NCI-H1930 (cell line): ENCODE measurements at places on chromosomes 13 and 19.

- no peak for DNase-seq
Measured at GRCh38 chr19:45395821-45396617, 8.8 kb downstream of the PPP1R13L start.

- DNase-seq = no peak
Measured at GRCh38 chr19:46958532-46958931, 61.1 kb upstream of the NPAS1 start.

- no peak for DNase-seq
Measured at GRCh38 chr19:19214892-19215291, 3.1 kb downstream of the NCAN start.

- no peak for DNase-seq
Measured at GRCh38 chr13:99119656-99120055, 81.0 kb upstream of the UBAC2 start.

DNA sequence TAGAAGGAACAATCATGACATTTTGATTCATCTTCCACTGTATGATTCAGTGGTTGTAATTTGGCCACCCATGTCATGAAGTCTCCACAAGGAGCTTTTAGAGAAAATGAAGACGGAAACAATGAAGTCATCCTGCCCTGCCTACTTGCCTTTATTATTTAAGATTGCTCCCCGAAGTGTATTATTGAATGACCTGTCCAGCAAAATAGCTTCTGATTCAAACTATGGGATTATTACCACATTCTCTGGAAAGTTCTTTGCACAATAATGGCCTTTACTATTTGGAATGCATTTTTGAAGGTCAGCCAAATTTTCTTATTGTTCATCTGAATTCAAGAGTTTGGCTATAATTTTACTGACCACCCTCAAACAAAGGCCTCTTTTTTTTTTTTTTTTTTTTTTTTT is 77.8 kb upstream of the RFC3 start:
- no peak for DNase-seq

- DNase-seq = no peak
Measured at GRCh38 chr13:62432906-62433305, 1017.3 kb upstream of the PCDH20 start.

GRCh38 chr13:58721273-58721672 is 1089.7 kb downstream of the PCDH17 start:
- DNase-seq = no peak

- no peak for DNase-seq
Measured at GRCh38 chr13:42673677-42674076, 99.7 kb downstream of the TNFSF11 start.

- no peak for DNase-seq
Measured at GRCh38 chr13:30006246-30006645, 155.8 kb upstream of the UBL3 start.

- no peak for DNase-seq
Measured at GRCh38 chr13:23652909-23653726, 82.9 kb downstream of the TNFRSF19 start.

DNA sequence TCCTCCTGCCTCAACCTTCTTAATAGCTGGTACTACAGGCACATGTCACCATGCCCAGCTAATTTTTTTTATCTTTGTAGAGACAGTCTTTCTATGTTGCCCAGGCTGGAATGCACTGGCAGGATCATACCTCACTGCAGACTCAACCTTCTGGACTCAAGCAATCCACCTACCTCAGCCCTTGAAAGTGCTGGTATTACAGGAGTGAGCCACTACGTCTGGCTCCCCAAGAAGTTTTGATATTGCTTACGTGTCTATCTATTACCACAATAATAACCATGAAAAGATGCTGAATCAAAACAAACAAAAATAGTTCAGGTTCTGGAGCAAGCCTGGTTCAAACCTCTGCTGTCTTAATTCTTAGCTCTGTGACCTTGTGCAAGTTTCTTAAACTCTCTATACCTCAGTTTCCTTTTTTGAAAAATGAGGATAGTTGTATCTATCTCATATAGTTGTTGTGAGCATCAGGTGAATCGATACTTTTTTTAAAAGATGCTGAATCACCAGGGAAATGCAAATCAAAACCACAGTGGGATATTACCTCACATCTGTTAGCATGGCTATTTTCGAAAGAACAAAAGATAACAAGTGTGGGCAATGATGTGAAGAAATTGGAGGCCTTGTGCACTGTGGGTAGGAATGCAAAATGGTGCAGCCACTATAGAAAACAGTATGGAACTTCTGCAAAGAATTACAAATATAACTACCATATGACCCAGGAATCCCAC is 19.0 kb upstream of the LEUTX start:
- no peak for DNase-seq

GRCh38 chr19:2391118-2391725 is 31.2 kb downstream of the TMPRSS9 start:
- no peak for DNase-seq

DNA sequence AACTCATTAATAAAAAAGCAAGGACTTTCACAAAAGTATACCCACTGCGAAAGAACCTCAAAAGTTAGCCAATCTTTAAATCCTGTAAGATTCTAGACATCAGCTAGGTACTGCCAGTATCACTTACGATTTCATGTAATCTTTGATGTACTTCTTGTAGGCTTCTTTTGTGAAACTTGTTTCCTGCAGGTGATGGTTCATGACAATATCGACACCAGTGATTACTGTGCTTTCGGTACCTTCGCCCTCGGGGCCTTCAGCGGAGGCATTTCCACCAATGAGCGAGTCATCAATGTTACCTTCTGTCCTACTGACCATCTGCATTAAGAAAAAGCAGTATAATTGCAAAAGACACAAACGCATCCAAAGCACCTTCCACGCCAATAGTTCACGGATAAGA is 1.1 kb downstream of the TPT1 start:
- no peak for DNase-seq

GRCh38 chr13:45796426-45797235 is 54.9 kb downstream of the SIAH3 start:
- DNase-seq = no peak

GRCh38 chr13:21639561-21639960 is 31.3 kb upstream of the FGF9 start:
- DNase-seq = no peak

DNA sequence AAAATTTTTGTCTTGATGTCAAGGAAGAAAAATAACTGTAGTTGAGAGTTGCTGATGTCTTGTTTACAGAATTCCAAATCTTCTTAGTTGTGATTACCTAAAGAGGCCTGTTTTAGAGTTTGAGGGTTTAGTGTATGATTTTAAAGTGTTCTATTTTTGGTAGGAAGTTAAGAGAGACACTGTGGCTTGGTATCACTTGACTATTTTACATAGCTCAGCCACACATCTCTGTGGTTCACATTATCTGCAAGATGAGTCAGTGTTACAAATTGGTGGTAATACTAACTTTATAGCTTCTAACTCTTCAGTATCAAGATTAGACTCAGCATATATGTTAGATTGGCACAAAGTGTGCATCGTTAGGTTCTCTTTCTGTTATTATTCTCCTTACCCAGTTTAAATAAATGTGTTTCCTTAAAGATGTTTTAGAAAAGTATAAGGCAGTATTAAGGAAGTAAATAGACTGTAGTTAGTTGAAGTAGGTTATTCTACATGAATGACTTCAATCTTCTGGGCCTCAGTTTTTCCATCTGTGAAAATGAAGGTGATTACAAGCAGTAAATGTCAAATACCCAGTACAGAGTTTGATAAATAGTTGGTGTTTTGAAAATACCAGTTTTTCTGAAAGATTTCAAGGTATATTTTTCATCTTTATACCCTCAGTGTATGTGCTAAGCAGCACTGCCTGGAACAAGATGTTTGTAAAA is 33.4 kb downstream of the COG6 start:
- no peak for DNase-seq

GRCh38 chr13:58300974-58301681 is 669.6 kb downstream of the PCDH17 start:
- DNase-seq = no peak

- no peak for DNase-seq
Measured at GRCh38 chr13:35979361-35979951, 151.7 kb downstream of the DCLK1 start.
